Stimulated activated CD4-positive, alpha-beta T cell treated with anti-CD3 and anti-CD28 coated beads, Interleukin-2, amount 100 ng/mL, for 48 hours (primary cell): ENCODE measurements at places on chromosomes 3 and 15.

GRCh38 chr15:27414168-27414870 is 443.3 kb downstream of the GABRG3 start:
- DNase-seq, result no peak

GRCh38 chr3:152879130-152879789 is 44.3 kb downstream of the P2RY1 start:
- DNase-seq, result no peak

GRCh38 chr3:54733106-54734006 is 194.5 kb downstream of the LRTM1 start:
- DNase-seq, result no peak

GRCh38 chr3:13143381-13144004 is 70.3 kb upstream of the IQSEC1 start:
- no peak for DNase-seq

DNA sequence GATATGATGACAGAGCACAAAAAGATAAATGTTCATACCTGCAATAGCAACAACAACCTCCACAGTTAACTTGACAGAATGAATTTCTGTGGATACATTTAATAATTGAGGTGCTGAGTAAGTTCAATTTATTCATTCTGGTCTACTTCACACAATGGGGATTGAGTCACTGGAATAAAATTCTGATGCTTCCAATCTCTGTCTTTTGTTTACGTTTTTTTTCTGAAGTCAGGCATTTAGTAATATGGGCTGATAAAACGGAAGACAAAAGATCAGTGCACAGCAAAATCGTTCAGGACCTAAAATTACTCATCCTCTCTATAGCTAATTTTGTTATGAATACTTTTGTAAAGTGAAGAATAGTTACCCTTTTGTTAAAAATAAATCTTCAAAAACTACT is 565.9 kb upstream of the CCDC54 start:
- no peak for DNase-seq

GRCh38 chr15:68352401-68353062 is 75.0 kb downstream of the FEM1B start:
- DNase-seq, result peak; percentile 26

DNA sequence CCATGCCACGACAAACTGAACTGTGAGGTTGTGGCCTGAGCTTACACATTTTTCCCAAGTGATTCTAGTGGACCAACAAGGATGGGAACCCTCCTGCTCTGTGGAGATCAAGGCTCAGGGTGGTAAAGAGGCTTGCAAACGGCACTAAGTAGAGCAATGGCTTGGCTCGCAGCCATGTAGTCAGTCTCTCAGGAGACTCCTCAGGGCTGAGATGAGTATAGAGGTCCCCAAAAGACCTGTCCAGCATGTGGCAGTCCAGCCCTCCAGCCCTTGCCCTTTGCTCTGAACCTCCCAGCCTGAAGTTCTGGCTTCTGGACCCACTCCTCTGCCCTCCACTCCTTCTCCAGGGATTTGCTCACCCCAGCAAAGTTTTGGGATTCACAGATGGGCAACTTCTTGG is 8.3 kb upstream of the CAMP start:
- no peak for DNase-seq

DNA sequence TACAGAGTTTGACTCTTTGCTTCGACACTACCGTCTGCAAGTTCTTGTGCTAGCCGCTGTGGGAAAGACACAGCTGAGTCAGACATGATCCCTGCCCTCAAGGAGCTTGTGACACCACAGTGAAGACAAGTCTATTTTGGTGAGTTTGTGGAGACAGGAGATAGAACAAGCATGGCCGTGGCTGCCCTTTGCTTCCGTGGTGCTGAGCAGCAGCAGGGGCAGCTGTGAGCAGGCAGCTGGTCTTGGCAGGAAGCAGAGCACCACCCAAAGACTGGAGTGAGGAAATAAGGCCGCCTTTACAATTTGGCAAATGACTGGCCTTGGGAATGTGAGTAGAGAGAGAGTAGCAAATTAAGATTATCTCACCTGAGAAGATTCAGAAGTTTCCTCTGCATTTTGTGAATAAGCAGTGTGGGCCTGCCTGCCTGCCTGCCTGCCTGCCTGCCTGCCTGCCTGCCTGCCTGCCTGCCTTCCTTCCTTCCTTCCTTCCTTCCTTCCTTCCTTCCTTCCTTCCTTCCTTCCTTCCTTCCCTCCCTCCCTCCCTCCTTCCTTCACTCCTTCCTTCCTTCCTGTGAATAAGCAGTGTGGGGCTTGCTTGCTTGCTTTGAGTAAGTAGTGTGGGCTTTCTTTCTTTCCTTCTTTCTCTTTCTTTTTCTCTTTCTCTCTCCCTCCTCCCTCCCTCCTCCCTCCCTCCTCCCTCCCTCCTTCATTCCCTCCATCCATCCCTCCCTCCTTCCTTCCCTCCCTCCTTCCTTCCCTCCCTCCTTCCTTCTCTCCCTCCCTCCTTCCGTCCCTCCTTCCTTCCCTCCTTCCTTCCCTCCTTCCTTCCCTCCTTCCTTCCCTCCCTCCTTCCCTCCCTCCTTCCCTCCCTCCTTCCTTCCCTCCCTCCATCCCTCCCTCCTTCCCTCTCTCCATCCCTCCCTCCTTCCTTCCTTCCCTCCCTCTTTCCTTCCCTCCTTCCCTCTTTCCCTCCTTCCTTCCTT is 1.6 kb upstream of the GCNT3 start:
- no peak for DNase-seq

DNA sequence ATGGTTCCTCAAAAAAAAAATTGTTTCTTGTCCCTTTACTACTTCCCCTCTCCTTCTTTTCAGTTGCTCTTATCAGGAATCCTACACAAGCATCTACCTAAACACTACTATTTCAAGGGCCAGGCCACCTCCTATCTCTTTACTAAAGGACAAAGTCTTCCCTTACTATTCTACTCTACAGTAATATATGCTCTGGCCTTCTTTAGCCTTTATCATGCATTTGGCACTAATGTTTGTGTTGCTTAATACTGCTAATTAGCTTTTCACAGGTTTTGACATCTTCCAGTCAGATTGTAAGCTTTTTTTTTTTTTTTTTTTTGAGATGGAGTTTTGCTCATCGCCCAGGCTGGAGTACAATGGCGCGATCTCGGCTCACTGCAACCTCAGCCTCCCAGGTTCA is 5.3 kb downstream of the CEP19 start:
- no peak for DNase-seq

GRCh38 chr15:70967646-70968045 is 75.0 kb downstream of the LRRC49 start:
- DNase-seq, result no peak

GRCh38 chr3:2261747-2262146 is 163.1 kb downstream of the CNTN4 start:
- DNase-seq, result no peak
